Regular cardiac myocyte (primary cell): ENCODE measurements at places on chromosomes 2 and 18. TPM values are rescaled to one million over a fixed set of nuclear protein-coding genes. Genes with fewer than 3 reads are reported as not detected.

RAX gene
- total RNA-seq, result not detected in 2 replicates

NAT8 gene
- total RNA-seq, result not detected in 2 replicates

HOXD10 gene
- total RNA-seq, result under 0.01 and 0.19 TPM in 2 replicates

TMEM17 gene
- 1.5 and 1.7 TPM in 2 replicates for total RNA-seq

NDC80 gene
- 4.5 and 45.1 TPM in 2 replicates for total RNA-seq

EPC2 gene
- total RNA-seq, result 11.8 and 14.0 TPM in 2 replicates

CNDP1 gene
- not detected in 2 replicates for total RNA-seq

SPHKAP gene
- total RNA-seq, result not detected in 2 replicates

SP110 gene
- total RNA-seq, result 3.9 and 6.5 TPM in 2 replicates

GTF2A1L gene
- 0.38 and 1.1 TPM in 2 replicates for total RNA-seq

PSMA8 gene
- total RNA-seq, result under 0.01 TPM in 1 of 2 replicates, not detected in the other

ABCG8 gene
- total RNA-seq, result not detected in 2 replicates
